OCI-LY7 (cell line): ENCODE measurements at places on chromosomes 11 and 22.
A peak's percentile ranks its signal among the peaks of the same experiment; 100 is the strongest.

- no peak for DNase-seq
These were observed 21.0 kb upstream of the MYEOV start for GRCh38 chr11:69272831-69273485.

- DNase-seq = no peak
These were observed 135.7 kb downstream of the NECTIN1 start for GRCh38 chr11:119593346-119593745.

- DNase-seq = peak; percentile 61
These were observed 49.5 kb downstream of the MCHR1 start for GRCh38 chr22:40728731-40729189.

GRCh38 chr11:98740321-98740720, 280.4 kb upstream of the CNTN5 start:
- DNase-seq = no peak

DNA sequence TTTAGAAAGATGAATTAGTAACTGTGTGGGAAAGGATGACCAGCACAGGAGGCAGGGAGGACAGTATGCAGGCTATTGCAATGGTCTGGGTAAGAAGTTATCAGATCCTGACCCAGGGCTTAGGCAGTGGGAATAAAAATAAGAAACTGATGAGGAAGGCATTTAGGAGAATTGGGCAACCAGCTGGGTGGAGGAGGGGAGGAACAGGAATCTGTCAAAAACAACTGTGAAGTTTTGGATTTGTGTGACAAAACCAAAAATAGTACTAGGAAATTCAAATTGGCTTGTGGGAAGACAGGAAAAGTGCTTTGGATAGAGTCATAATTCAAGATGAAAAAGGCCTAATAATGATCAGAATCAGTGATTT, 27.9 kb downstream of the MMP13 start:
- no peak for DNase-seq

- no peak for DNase-seq
These were observed 1007.7 kb downstream of the BRD1 start for GRCh38 chr22:48819961-48820360.

DNA sequence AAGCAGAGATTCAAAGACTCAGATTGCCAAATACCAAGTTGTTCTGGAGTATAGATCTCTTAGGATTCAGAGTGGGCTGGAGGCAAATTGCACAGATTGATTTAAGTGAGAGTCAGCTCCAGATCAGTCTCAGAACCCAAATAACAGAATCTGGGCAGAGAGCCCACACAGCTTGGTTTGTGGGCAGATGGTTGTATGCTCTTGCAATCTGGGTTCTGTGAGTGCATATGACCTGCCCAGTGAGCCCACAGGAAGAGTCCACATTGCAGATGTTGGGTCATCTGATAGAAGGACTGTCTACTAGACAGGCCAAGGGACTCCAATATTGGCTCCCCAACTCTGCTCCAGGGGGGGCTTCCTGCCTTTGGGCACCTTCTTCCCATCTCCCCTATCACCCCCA, 65.9 kb downstream of the ADAMTS15 start:
- no peak for DNase-seq
